ENCODE measurements at places on chromosomes 6 and 20.

- no peak for DNase-seq
Measured at GRCh38 chr6:164163239-164163638, 748.7 kb downstream of the QKI start.

GRCh38 chr6:72825315-72825911 lies 203.5 kb downstream of the KCNQ5 start:
- DNase-seq, result peak; percentile 28

DNA sequence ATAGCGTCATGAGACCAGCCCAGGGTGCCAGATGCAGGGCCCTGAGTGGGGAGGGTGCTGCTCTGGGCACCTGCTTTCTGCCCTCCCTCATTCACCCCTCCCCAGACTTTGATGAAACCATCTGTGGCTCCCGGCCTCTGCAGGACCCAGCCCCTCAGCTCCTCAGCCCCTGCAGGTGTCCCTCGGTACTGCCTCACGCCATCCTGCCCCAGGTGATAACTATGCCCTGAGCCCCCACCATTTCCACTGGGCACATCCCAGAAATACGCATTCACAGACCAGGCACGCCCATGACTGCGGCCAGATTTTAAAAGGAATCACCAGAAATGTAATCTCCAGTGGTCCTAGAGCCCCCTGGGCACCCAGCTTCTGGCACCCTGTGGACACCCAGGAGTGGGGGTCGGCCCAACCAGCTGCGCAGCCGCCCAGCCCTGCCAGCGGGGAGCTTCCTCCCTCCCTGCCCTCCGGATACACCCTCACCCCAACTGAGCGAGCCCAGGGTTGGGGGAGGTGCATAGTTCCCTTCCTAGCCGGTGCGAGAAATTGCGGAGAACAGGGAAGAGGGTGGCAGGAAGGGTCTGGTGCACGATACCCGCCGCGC lies 615 bp upstream of the NTSR1 start:
- DNase-seq, result no peak

GRCh38 chr6:139394027-139394649 lies 19.7 kb upstream of the CITED2 start:
- DNase-seq, result no peak

DNA sequence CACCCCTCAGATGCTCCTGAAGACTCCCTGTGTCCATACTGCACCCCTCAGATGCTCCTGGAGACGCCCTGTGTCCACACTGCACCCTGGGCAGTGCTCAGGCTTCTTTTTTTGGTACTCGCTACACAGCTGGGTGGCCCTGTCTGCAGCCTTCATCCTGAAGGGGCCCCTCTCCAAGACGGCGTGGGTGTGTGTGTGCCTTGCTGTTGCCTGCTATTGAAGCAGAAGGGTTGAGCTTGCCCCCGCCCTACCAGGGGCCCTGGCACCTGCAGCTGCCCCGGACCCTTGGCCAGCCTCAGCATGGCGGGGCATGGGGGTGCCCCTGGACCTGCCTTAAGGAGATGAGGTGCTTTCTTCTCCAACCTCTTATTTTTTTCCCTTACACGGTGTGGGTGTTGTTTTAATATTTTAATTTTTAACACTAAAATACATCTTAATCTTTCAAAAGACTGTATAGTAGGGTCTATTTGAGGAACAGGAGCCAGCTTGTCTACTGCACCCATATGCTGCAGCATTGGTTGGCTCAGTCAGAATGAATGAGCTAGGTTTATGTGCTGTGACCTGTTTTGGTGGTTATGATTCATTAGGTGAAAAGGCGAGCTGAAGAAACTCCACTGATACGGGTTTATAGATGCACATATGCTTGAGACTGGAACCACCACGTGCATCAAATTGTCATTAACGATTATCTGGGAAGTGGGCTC lies 135.9 kb downstream of the AGPAT4 start:
- DNase-seq, result no peak

GRCh38 chr6:129385117-129385516 lies 324.9 kb downstream of the ARHGAP18 start:
- DNase-seq, result no peak

DNA sequence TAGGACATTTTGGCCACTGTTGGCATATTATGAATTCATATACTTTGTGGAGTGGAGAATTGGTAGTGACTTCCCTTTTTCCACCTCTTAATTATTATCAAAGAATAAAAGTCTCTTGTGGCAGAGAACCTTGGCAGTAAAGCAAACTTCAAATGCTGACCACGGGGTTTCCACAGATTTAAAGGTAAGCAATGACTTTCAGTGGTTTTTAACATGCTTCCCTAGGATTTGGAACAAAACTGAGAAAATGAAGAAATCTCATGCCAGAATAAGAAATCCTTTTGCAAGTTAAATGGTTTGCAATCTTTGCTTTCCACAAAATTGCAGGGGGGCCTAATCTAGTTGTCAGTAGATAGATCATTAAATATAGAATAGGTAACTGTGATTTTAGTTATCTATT lies 2.0 kb upstream of the SDC4 start:
- no peak for DNase-seq

DNA sequence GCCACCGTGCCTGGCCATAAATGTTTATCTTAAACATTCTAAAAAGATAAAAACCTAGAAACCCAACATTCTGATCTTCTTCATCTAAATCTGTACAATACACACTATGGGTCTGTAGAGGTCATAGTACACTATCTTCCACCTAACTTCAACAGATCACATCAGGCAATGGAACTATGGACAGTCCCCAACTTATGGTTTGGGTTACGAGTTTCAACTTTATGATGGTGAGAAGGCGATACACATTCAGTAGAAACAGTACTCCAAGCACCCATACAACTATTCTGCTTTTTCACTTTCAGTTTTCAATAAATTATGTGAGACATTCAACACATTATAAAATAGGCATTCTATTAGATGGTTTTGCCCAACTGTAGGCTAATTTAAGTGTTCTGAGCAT lies 23.1 kb downstream of the FKBP5 start:
- no peak for DNase-seq

DNA sequence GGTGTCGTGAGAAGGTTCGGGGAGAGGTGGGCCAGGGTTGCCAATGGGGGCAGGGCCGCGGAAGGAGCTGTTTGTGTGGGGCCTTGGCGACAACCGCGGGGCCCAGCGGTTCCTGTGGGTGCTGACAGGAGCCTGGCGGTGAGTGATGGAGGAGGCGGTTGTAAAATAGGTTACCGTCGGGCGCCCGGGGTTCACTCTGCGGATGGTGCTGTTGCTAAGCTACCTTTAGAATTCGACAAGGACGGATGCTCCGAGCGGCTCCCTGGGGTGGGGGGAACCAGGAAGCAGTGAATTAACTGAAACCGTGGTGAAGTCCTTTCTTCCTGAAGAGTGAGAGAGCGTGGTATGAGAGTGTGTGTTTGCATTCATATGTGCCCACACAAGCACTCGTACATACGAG lies 61.7 kb downstream of the CDH22 start:
- DNase-seq, result no peak

GRCh38 chr20:19047040-19047950 lies 165.1 kb upstream of the SLC24A3 start:
- no peak for DNase-seq

DNA sequence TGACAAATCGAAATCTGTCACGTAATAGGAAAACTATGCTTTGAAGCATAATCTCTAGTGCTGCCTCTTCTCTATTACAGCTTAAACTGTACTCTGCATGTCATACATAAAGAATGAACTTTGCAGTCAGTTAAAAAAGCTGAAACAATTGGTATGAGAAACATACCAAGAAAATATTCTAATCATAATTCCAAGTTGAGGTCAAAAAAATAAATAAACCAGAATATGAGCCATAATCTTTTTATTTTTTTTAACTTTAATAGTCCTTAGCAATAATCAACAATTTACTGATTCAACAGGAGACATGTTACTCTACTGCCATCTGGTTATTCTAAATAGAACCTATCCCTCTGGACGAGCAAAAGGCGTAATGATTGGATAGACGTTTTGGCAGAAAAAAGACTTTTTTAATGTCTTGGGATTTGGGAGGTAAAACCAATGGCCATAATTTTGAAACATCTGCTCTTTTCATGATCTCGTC lies 224.4 kb upstream of the FLRT3 start:
- no peak for DNase-seq

DNA sequence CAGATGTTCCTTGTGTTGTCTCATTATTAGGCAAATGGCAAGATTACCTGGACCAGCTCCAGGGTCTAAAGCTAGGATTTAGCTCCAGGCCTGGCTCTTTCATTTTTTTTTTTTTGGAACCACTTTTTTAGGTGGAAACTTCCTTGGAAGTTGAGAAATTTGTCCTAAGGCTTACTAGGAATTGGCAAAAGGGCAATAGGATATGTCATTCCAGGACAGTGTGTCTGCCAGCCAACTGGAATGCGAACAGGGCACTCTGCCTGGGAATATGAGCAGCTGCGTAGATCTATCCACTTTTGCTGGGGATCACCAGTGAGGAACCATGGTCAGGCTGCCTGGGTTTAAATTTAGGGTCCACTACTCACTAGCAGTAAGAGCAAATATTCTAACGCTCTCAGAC lies 304.0 kb downstream of the TSHZ2 start:
- no peak for DNase-seq

DNA sequence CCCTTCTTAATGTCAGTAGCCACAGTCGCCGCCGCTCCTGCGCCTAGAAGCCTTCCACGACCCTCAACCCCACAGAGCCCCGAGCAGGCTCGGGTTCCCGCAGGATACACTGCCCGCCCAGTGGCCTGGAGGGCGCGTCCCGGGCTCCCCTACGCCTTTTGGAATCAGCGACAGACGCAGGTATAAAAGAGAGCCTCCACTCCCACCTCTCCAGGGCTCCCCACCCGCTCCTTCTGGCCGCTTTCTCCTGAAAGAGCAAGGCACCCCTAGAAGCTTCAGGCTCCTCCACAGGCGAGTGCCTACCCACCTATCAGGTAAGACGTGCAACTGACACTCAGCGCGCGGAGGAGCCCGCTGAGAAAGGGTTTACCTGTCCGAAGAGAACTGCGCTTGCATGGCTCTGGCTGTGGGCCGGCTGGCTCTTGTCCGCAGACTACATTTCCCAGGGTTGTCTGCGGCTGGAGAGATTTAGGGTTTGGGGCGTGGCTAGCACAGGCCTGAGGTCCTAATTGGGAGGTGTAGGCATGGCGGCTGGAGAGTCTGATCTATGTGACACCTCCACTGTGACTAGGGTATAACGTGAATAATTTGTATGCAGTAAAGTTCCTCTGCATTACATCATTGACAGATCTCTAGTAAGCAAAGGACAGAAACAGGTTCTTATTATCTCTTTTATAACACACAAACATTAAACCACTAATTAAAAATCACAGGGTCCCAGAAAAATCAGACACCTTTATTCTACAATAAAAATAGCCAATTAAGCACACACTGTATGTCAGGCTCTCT lies 13.5 kb upstream of the ZNF391 start:
- DNase-seq, result peak; percentile 28

Data from inflammatory macrophage (primary cell).